ENCODE measurements at places on chromosomes 11 and 22. TPM values are rescaled to one million over a fixed set of nuclear protein-coding genes. Genes with fewer than 3 reads are reported as not detected.

TIMM8B gene
- 70.1 TPM for total RNA-seq

OR10AG1 gene
- total RNA-seq = not detected

CAVIN3 gene
- 25.3 TPM for total RNA-seq

CDC45 gene
- total RNA-seq = 24.1 TPM

P2RX6 gene
- 0.84 TPM for total RNA-seq

C11orf54 gene
- 13.5 TPM for total RNA-seq

PRRG4 gene
- 1.8 TPM for total RNA-seq

MPPED2 gene
- not detected for total RNA-seq

MMP12 gene
- not detected for total RNA-seq

ACRV1 gene
- total RNA-seq = not detected

LBHD1 gene
- 4.6 TPM for total RNA-seq

CARD18 gene
- total RNA-seq = not detected

APOC3 gene
- total RNA-seq = not detected

KRTAP5-6 gene
- total RNA-seq = not detected

SEPTIN3 gene
- 1.0 TPM for total RNA-seq

LDLRAD3 gene
- 30.2 TPM for total RNA-seq

PGA5 gene
- not detected for total RNA-seq

UNC93B1 gene
- 84.4 TPM for total RNA-seq

MS4A4E gene
- total RNA-seq = not detected

YPEL1 gene
- 0.31 TPM for total RNA-seq

MYEOV gene
- 124 TPM for total RNA-seq

PDGFD gene
- total RNA-seq = 6.1 TPM

WEE1 gene
- 22.2 TPM for total RNA-seq

WNT7B gene
- total RNA-seq = 68.5 TPM

ARHGAP20 gene
- total RNA-seq = not detected

OR6T1 gene
- total RNA-seq = not detected

NAALADL1 gene
- total RNA-seq = not detected

INSC gene
- total RNA-seq = not detected

LMO1 gene
- total RNA-seq = 3.3 TPM

GNAZ gene
- total RNA-seq = 2.3 TPM

NNMT gene
- total RNA-seq = 332 TPM

MOGAT2 gene
- not detected for total RNA-seq

KRTAP5-8 gene
- not detected for total RNA-seq

VPREB3 gene
- total RNA-seq = 1.3 TPM

LRRN4CL gene
- total RNA-seq = 0.24 TPM

Data from A549 treated with Mapracorat at 1 μM for 4 hours (cell line).